ENCODE measurements at places on chromosomes 4 and X. TPM values are rescaled to one million over a fixed set of nuclear protein-coding genes. Genes with fewer than 3 reads are reported as not detected.

DNA sequence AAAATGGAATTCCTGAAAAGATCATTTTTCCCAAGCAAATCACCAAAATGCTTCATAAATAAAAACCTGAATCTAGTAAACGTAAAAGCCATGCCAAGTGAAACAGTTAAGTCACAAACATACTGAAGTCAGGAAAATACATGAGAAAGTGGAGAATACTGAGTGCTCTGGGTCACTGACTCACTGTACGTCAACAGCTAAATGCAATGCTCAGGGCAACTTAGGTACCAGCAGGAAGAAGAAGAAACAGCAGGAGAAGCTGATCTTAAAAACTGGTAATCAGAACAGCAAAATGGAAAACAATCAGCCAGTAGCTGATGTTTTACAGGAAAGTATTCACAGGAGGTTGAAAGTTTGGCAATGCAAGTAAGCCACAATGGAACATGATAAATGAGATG, 252.6 kb upstream of the ETNPPL start:
- no peak for DNase-seq

GRIA3 gene
- 0.72 TPM for total RNA-seq

GRCh38 chrX:119132961-119133360, 5.3 kb upstream of the KIAA1210 start:
- no peak for DNase-seq

APELA gene
- total RNA-seq = not detected

DNA sequence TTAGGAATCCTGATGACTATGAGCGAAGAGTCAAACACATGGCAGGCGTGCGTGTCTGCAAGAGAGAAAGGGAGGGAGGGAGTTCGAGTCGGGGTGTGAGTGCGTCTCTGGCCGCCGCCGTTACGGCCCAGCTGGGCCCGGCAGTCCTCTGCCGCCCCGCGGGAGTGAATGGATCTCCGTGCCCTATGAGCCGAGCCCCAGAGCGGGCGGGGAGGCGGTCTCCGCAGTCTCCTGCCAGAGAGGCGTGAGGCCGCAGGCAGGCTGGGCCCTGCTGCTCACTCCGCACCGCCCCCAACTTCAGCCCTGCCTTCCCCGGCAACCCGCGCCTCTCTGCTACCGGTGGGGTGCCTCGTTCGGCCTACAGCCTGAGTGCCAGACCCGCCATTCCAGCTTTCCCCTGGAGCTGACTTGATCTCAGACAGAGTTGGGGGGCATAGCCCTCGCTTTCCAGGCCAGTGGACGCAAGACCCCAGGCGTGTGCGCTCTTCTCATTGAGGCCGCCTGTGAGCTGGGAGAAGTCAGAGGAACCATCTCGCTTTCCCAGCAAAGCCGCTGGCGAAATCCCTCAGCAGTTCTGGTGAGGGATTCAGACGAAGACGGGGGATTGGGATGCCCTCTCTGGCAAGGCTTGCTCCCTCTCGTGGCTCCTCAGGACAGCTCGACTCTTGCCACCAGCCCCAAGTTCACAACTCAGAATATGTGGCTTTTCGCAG, 1.4 kb downstream of the SLC16A2 start:
- DNase-seq = peak; percentile 21

DNA sequence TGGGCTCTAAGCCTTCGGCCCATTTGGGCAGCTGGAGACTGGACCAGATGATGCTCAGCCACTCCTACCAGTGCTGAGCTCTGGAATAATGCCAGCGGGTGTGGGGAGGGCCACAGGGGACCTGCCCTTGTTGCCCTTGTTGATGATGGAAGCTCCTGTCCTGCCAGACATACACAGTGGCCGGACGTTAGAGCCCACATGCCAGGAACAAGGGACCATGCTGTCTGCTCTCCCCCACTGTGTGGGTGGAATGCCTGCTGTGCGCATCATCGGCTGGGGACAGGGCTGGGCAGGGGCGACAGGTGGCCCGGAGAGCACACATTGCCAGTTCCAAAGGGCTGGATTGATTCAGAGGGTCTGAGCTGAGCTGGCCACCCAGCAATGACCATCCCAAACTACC, 2.0 kb downstream of the ABLIM2 start:
- DNase-seq = peak; percentile 43

RBMXL3 gene
- total RNA-seq = not detected

DNA sequence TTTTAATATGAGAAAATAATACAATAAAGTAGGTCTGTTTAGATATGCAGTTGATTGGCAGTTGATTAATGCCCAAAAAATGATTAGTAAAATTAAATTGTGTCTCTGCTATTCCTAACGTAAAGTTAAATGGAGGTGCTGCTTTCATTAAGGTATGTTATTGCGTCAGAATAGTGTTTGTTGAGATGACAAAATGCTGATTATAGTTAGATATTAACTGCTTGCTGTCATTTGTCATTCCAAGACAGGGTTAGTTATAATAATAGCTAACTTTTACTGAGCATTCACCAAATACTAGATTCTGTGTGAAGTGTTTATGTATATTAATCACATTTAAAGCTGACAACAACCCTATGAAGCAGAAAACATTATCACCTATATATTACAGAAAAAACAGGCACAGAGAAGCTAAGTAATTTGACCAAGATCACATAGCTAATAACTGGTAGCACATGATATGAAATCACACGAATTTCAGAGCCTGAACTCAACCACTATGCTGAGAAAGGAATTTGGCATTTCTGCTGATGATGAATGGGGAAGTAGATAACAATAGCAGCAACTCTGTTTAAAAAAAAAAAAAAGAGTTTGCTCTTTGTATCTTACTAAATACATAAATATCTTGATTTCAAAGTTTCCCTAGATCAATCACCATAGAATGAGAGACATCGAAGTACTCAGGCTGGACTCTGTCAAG, 59.7 kb upstream of the WDR44 start:
- DNase-seq = no peak

DNA sequence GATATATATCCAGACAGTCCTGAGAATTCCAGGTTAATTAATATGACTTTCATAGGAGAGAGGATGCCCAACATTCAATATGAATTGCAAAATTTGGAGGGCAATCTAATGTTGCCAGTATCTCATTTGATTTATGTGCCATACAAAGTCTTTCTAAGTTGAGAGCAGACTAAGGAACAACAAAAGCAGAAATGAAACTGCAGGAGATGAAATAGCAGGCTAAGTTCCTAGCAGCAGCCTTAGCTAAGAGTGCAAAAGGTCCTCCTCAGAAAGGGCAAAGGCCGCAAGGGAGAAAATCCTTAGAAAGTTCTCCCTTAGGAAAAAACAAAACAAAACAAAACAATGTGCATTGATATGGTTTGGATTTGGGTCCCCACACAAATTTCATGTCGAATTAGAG, 602.9 kb upstream of the HTR2C start:
- DNase-seq = no peak

GRCh38 chr4:57633212-57633859, 523.2 kb upstream of the IGFBP7 start:
- no peak for DNase-seq

DNA sequence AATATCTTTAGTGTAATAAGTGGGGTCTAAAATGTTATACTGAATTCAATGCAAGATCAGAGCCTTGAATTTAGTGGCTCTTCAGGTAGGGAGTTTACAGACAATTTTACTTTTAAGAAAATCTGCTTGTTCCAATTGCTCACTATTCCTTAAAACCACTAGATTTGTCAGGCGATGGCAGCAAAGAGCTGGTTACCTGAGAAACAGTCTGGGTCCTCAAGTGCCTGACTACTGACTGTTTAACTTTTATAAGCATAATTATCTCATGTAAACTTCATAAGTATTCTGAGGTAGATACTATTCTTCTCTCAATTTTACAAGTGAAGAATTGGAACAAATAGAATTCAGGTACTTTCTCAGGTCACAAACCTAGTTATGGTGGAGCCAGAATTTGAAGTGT, 84.3 kb downstream of the RRAGB start:
- peak; percentile 54 for DNase-seq

DNA sequence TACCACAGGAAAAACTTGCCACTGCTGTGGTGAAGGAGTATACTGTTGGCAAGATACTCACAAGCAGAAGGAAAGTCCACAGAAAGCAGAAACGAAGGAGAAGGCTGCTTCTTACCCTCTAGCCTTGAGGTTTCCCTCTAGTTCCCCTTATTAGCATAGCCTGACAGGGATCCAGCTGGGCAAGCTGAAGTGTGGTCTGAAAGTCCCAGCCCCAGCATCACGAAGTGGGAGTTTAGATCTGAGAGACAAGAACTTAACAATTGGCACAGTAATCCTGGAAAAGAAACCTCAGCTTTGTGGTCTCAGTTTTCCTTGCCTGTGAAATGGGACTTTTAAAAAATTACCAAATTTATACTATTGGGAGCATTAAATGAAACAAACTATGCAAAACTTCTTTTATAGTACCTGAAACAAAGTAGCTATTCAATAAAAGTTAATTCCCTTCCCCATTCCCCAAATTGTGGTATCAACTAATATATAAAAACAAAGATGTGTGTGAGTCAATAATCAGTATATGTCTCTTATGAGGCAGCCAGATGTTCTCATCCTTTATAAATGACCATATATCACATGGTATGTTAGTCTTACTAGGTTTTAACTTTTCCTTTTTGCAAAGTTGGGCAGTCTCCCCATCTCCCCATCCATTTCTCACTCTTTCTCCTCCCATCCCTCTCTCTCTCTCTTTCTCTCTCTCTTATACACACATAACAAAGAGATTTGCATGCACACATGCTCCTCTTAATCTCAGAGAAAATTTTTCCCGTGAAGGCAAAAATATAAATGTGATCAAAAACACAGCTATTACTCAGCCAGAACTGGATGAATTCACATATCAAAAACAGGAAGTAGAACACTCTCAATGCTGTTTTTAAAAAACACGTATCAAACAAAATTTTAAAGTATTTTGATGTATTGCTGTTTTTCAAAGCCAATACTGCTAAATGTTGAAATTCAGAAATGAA, 57.8 kb downstream of the SCFD2 start:
- DNase-seq = no peak

GRCh38 chr4:29262986-29263385, 1457.2 kb upstream of the PCDH7 start:
- no peak for DNase-seq

RXFP1 gene
- total RNA-seq = not detected

DNA sequence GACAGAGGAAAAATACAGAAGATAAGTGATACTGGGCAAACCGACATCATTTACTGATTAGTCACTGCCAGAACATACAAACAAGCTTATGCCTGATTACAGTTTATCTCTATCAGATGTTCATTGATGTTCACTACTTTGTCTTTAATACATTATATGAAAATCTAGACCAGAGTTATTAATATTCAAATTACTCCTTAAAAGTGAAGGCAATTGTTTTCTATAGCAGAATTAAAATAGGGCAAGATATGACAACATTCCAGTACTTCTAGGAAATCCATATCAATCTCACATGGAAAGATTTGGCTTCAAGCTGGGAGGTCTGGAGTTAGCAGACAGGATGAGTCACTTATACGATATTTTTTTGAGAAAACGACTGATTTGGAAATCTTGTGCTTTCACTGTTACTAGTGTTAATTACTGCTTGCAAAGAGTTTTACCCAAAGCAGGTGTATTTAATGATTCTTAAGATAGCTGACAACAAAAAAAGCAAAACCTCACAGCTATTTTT, 31.8 kb downstream of the HPGD start:
- no peak for DNase-seq

DNA sequence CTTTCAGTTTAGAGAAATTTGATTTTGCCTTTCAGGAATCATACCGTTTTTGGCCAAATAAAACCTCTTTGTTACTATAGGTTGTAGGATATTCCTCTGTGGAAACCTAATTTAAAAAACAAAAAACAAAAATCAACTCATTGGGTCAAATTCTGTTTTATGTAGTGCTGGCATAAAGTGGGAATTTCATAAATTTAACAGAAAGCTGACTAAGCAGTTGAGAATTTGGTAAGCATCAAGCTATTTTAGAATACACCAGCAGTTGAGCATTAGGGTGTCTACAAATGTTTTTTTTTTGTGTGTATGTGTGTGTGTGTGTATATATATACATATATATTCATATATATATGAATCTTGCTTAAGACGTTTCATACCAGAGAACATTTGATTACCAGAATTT, 47.4 kb downstream of the C4orf33 start:
- DNase-seq = no peak

GRCh38 chr4:142402156-142402555, 443.9 kb downstream of the INPP4B start:
- DNase-seq = no peak

ANK2 gene
- 7.6 TPM for total RNA-seq

- DNase-seq = no peak
Observed at GRCh38 chr4:110058677-110059076, 139.7 kb downstream of the ELOVL6 start.

FRMPD4 gene
- 3.4 TPM for total RNA-seq

GRCh38 chr4:187357045-187357643, 633.5 kb upstream of the FAT1 start:
- DNase-seq = no peak

GRCh38 chrX:38006778-38007177, 425 bp downstream of the SYTL5 start:
- no peak for DNase-seq

DNA sequence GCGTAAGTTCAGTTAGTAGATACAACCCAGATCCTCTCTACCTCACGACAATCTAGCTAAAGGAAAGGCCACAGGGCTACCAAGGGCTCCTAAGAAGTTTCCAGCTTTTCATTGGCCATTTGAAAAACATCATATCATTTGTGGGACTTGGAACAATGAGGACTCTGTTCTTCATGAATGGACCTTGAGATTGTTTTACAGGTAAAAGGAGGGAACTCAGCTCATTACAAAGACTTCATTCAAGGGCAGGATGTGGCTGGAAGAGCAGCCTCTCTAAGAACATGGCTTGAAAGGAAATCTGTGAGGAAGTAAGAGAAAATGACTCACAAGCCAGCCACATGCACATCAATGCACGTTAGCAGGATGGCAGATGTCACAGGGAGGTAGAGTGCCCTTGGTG, 105.9 kb upstream of the SLC7A11 start:
- DNase-seq = no peak

DNA sequence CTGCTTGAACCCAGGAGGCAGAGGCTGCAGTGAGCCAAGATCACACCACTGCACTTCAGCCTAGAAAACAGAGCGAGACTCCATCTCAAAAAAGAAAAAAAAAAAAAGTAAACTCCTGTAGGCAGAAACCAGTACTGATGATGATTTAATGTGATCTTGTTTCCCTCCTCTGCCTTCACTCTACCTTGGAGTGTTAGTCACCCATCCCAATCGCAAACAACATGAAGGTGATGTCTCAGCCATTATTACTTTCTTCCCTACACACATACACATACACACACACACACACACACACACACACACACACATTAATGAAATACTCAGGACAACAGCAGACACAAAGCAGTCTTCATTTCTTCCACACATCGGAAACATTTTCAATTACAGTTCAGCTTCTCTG, 15.6 kb downstream of the XKRX start:
- no peak for DNase-seq

DNA sequence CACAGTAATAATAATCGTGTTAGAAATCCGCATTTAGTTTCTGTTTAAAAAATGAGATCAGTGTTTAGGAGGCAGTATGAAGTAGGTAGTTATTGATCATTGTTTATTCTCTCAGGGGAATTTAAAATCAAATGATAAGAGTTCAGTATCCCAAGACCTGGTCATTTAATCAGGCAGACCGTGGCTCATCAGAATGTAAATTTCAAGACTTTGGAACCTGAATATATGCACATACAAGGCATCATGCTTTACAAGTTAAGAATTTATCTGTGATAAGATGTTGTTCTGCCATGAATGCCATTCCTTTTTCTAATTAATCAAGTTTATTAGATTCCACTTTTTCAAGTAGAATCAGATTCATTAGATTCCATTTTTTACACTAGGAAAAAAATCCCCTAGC, 133.5 kb upstream of the MAOA start:
- DNase-seq = no peak

Measured in mucosa of descending colon (tissue), 3 donors.